ENCODE measurements at places on chromosomes 16 and 17.

- no peak for DNase-seq
Measured at GRCh38 chr16:88454523-88454947, 1.5 kb downstream of the ZFPM1 start.

GRCh38 chr16:58503166-58503862 is 3.4 kb downstream of the NDRG4 start:
- no peak for DNase-seq

DNA sequence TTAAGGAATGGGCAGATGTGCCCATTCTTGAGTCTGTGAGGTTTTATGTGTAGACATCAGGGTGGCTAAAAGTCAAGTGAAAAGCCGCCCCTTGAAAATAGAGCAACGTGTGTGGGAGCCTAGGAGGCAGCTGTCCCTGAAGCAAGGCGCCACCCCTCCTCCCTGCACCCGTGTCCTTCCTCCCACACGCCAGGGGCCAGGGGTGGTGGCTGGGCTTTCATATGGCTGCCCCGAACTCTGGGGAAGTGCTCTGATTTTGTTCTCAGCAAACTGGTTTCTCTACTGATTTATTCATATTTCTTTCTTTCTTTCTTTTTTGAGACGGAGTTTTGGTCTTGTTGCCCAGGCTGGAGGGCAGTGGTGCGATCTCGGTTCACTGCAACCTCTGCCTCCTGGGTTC is 4.7 kb downstream of the ZNF750 start:
- no peak for DNase-seq

DNA sequence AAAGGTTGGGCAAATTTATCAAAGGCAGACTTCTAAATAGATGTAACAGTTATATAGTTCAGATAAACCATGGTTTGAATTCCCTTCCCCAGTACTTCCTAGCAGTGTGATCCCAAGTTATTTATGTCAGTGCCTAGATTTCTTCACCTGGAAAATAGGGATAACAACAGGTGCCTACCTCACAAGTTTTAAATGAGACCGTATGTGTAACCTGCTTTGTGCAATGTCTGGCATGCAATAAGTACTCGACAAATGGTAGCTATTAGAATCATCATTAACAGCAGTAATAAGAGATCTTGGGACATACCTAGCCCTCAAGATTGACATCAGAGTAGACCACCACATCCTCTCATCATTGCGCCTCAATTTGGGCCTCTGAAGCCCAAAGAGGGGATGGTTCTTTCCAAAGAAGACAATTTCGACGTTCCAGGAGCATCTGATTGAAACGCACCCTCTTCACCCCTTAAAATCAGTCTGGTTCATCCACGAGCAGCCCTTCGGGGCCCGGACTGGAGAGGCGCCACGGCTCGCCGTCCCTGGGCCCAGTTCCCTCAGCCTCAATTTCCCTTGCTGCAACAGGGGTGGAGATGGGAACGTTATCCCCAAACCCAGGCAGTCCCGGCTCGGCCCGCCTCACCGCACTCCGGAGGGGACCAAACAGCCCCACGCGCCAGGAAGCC is 541 bp downstream of the ACACA start:
- DNase-seq = no peak

DNA sequence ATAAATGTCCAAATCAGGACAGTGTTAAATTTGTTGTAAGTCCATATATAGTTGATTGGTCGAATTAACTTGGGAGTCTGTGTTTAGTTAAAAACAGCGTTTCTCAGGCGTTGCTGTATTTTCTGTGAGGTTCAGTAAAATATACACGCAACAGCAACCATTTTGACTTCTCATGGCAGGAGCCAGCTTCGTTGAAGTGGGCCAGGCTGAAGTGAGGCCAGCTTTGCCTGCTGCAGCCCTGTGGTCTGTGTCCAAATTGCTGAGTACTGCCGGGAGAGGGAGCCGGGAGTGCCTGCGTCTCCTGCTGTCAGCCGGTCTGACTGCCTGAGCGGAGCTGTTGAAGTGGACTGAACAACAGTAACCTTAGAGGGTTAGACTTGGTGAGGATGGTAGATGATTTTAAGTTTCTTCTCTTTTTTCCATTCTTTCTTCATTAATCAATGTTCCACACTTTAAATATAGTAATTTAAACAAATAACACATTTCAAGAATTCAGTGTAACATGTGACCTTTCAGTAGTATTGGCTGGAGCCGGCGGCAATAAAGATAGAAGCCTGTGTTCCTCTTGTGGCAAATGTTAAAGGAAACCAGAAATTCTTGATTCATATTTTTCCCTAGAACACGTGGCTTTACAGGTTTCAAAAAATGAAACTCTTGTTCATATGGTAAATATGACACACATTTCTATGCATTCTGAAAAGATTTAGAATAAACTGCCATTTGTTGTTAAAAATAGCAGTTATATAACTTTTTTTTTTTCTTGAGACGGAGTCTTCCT is 37.0 kb upstream of the ZNF750 start:
- DNase-seq = no peak

DNA sequence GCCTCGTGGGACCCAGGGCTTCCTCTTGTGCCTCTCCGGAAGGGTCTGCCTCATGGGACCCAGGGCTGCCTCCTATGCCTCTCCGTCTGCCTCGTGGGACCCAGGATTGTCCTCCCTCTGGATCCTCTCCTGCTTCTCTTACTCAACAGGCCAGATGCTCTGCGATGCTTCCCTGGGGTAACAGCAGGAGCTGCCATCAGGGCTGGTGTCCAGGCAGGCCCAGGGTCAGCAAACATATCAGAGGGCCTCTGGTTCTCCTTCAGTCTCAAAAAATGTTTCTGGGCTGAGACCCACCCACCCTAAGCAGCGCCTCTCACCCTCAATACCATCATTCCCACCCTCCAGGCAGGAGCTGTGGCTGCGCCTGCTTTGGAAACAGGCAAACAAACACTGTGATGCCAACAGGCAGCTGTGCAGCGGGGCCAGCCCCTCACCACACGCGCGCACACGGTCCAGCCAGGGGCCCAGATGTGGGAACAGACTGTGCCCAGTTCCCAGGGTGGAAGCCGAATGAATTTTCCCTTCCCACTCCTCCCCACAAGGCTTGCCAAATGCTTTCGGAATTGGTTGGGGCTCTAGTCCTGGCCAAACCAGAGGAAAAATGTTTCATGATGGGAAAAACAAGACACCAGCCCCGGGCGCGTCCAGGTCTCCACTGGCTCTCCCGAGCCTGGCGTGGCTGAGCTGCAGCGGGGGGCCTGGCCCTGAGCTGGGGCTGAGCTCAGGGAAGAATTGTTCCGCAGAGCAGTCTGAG is 11.3 kb downstream of the TIMM22 start:
- DNase-seq = no peak

DNA sequence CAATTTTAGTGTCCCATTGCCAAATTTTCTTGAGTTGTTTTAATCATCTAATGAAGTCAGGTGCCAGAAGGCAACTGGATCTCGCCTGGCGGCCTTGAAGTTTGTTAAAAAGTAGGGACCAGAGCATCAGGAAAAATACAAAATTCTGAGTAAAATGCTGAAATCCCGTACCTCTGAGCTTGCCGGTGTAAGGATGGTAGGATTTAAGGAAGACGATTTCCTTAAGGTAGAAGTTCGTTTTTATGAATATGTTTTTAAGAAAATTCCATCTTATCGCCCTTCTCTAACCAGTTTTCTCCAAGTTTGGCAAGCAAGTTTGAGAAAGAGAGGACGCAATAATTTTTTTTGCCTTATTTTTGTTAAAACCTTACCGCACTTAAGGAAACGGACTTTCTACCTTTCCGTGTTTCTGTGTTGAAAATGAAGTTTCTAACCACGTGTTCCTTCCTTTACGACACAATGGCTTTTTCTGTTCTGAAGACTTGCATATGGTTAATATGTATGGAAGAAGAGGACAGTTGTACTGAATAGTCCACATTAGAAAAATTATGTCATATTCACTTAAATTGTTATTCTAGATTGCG is 748 bp downstream of the ATF7IP2 start:
- no peak for DNase-seq

DNA sequence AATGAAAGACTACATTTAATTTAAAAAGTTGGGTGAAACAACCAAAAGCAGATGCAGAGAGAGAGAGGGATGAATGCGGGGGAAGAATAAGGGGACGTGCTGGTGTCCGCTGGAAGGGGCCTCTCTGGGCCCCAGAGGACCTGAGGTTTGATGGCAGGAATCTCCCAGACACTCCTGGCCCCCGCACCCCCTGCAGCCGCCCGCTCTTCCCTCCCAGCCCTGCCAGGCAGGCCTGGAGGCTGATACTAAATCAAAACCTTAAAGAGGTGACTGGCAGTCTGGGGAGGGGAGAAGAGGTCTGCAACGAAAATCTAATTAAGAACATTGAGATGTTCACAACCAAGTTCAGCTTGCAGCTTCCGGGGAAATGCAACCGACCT is 2.4 kb downstream of the FOXL1 start:
- no peak for DNase-seq

GRCh38 chr17:76268015-76268749 is 3.0 kb downstream of the UBALD2 start:
- DNase-seq = no peak

DNA sequence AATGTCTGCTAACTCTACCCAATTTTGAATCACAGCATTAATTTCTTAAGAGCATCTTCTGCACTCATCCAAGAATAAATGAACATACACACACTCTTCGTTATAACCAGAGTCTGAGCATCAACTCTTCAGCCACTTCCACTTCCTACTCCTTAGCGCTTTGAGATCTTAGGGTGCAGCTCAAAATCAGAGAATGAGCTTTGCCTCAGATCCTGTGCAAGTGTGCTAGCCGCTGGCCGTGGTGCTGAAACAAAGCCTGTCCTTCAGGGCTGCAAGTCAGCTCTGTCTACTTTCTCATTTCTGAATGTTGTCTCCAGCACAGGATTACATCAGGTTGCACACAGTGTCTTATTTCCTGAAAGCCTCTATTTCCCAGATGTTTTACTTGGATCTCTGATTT is 165.4 kb downstream of the AIPL1 start:
- no peak for DNase-seq

- no peak for DNase-seq
Measured at GRCh38 chr16:1026784-1027500, 45.4 kb downstream of the SOX8 start.

DNA sequence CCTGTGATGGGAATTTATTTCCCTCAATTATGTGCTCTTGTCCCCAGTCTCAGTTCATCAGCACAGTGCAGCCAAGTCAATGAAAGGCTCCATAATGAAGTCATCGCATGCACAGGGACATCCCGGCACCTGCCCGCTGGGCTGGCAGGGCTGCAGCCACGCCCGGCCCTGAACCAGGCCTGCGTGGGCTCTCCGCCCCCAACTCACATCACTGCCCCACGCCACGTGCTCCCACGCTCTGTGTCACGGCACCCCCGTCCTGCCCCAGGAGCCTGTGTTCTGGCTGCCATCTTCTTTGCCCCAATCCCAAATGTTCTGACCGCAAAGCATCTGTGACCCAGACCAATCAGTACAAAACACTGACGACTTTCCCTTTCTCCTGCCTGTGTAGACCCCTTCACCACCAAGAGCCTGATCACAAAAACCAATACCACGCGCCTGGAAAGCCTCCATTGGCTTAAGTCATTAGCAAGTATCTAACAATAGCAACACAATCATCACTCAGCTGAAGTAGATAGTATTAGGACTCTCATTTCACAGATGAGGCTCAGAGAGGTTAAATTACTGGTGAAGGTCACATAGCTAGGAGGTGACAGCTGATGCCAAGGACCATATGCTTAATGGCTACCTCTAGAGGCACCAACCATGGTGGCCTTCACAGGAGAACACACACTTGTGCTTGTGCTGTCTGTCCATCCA is 202.5 kb downstream of the ZFHX3 start:
- no peak for DNase-seq

GRCh38 chr17:27315796-27316465 is 22.0 kb downstream of the WSB1 start:
- no peak for DNase-seq

- no peak for DNase-seq
Measured at GRCh38 chr16:56357241-56357764, 68.0 kb downstream of the AMFR start.

DNA sequence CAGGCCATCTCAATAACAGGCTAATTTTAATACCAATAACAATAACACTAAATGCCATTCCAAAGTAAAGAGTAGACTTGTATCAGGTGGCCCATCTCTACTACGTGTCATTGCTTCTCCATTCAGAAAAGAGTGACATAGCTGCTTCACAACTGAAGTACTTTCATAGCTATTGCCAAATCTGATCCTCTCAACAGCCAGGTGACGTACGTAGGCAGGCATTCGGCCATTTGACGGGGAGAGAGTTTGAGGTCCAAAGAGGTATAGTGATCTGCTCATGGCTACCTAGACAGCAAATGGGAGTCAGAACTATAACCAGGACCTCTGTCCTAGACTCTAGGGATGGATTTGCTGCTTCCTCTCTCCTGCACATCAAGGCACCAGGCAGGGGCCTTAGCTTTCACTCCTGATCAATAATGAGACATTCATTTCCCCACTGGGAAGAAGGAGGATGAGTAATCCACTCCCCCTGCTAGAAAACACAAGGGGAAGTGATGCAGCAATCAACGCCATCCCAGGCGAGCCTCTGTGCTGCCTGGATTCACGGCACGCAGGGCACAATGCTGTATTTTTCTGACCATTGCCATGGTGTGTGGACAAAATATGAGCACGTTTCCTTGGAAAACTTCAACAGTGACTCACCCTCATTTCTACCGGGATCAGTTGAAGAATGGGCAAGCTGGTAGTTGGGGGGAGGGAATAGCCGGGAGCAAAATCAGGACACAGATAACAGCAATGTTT is 80.9 kb downstream of the SPACA3 start:
- no peak for DNase-seq

Measured in SHP77 (cell line).